ENCODE measurements at places on chromosomes 5 and 9. TPM values are rescaled to one million over a fixed set of nuclear protein-coding genes. Genes with fewer than 3 reads are reported as not detected.

The C5orf24 gene
- 20.5 TPM for polyA plus RNA-seq

The TNFAIP8 gene
- polyA plus RNA-seq = 162 TPM

The PCDHAC1 gene
- polyA plus RNA-seq = not detected

The WDR31 gene
- not detected for polyA plus RNA-seq

The PCDHGB3 gene
- not detected for polyA plus RNA-seq

The RELL2 gene
- polyA plus RNA-seq = 1.0 TPM

The ABL1 gene
- polyA plus RNA-seq = 5.0 TPM

The CCDC152 gene
- 2.5 TPM for polyA plus RNA-seq

The FAT2 gene
- not detected for polyA plus RNA-seq

The SPATA31E1 gene
- not detected for polyA plus RNA-seq

The PCDHGC3 gene
- polyA plus RNA-seq = 1.3 TPM

The TNC gene
- not detected for polyA plus RNA-seq

The OR1K1 gene
- polyA plus RNA-seq = not detected

Data from immature natural killer cell (primary cell).